Activated CD8-positive, alpha-beta T cell treated with anti-CD3 and anti-CD28 coated beads, Interleukin-2, amount 10 ng/mL, durations not matched to agents 7 days and 5 days (primary cell): ENCODE measurements at places on chromosomes 5 and 9. TPM values are rescaled to one million over a fixed set of nuclear protein-coding genes. Genes with fewer than 3 reads are reported as not detected.

GRCh38 chr5:856531-857425 lies 6.0 kb upstream of the ZDHHC11 start:
- H3K27ac ChIP-seq: no peak overlapping the region
- no peak for DNase-seq
- peaks cover 2% of the 10 kb centered on the region for H3K36me3 ChIP-seq
- no peak overlapping the region for H3K4me3 ChIP-seq
- no peaks in the 10 kb centered on the region for H3K4me1 ChIP-seq
- H3K27me3 ChIP-seq: no peaks in the 10 kb centered on the region

- H3K27ac ChIP-seq: peak overlapping the region; percentile 92
- DNase-seq: peak; percentile 44
- peaks cover 49% of the 10 kb centered on the region for H3K4me1 ChIP-seq
Observed at GRCh38 chr5:65037831-65038815, 269.4 kb downstream of the CWC27 start.

DNA sequence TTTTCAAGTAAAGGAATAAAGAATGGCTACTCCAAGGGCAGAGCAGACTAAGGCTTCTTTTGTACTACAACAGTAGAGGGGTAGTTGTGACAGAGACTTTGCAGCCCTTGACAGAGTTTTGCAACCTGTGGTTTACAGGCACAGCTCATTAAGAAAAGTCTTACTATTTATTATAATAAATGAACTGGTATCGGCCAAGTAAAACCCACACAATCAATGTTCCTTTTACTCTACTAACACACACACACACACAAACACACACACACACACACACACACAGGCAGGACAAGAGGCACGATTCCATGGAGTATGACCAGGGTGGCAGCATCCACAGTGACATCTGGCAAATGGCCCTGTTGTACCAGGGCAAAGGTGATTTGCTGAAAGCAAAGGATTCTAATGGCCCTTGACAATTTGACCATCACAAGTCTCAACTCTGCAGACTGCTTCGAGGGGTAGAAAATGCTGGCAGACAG lies 59.1 kb upstream of the GOLPH3 start:
- peaks cover 34% of the 10 kb centered on the region for H3K36me3 ChIP-seq
- no peak for DNase-seq
- H3K27ac ChIP-seq: no peak overlapping the region
- H3K4me3 ChIP-seq: no peak overlapping the region
- no peaks in the 10 kb centered on the region for H3K27me3 ChIP-seq

- DNase-seq: no peak
- no peak overlapping the region for H3K4me3 ChIP-seq
- H3K36me3 ChIP-seq: peaks cover 40% of the 10 kb centered on the region
- peaks cover 9% of the 10 kb centered on the region for H3K4me1 ChIP-seq
- no peaks in the 10 kb centered on the region for H3K27me3 ChIP-seq
- H3K27ac ChIP-seq: peak overlapping the region; percentile 18
Observed at GRCh38 chr9:7174884-7175283, 417.1 kb downstream of the KDM4C start.

DNA sequence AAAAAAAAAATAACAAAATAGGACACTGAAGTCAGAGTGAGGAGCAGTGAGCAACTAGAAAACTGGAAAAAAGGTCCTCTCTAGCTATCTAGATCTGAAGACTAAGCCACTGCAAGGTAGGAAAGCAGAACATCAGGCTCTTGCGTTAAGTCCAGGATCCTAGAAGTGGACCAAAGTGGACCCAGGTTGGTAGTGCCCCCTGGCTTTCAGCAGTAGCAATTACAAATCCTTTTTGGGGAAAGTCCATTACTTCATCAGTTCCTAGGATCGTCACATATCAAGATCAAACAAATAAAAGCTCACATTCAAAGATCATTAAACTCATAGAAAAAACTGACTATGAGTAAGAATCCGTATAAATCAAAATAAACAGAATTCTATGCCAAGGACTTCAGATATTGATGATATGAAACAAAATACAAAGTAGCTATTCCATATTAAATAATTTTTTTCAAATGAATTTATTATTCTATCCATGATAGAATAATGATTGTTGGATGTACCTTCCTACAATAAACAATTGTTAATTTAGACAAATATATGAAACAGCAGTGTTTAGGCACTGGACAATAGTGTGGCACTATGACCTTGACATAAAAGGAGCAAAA lies 6.5 kb upstream of the RICTOR start:
- no peak overlapping the region for H3K4me3 ChIP-seq
- H3K27me3 ChIP-seq: peaks cover 29% of the 10 kb centered on the region
- H3K4me1 ChIP-seq: peaks cover 19% of the 10 kb centered on the region
- no peak overlapping the region for H3K27ac ChIP-seq

DNA sequence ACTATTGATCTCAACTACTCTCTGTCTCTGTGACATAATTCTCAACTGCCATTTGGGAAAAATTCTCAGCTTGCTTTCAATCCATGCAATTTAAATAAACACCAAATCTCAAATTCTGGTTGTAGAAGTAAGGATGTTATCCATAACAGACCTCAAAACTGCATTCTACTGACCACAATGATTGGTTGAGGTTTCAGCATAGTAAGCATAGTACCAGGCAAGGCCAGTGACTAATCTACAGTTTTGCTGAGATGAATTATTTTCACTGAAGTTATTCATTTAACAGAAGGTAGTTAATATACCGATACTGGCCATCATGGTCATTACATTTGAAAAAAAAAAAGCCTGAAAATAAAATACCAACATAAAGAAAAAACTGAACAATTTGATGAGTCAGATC lies 488.0 kb upstream of the CDH18 start:
- no peak for DNase-seq
- H3K27me3 ChIP-seq: no peaks in the 10 kb centered on the region
- no peaks in the 10 kb centered on the region for H3K36me3 ChIP-seq
- no peak overlapping the region for H3K4me3 ChIP-seq
- H3K4me1 ChIP-seq: no peaks in the 10 kb centered on the region
- no peak overlapping the region for H3K27ac ChIP-seq

DNA sequence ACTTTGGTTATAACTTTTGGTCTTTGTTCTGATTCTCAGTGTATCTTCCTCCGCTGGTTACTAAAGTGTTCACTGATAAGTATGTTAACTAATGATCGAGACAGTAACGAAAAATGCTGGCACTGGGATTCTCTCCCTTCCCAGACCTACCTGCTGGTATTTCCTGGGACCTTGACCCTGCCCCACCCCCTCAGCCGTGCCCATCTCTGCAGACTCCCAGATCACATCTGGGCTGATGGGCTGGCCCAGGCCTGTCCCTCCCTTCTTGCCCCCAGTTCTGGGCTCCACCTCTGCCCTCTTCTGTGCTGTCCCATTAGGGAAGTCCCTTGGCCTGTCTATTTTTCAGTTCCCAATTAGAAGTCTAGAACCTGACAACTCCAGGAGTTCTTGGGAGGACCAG lies 46.9 kb downstream of the NEURL1B start:
- peaks cover 25% of the 10 kb centered on the region for H3K4me1 ChIP-seq
- peak overlapping the region; percentile 76 for H3K27ac ChIP-seq
- H3K27me3 ChIP-seq: peaks cover 6% of the 10 kb centered on the region
- H3K4me3 ChIP-seq: no peak overlapping the region

DNA sequence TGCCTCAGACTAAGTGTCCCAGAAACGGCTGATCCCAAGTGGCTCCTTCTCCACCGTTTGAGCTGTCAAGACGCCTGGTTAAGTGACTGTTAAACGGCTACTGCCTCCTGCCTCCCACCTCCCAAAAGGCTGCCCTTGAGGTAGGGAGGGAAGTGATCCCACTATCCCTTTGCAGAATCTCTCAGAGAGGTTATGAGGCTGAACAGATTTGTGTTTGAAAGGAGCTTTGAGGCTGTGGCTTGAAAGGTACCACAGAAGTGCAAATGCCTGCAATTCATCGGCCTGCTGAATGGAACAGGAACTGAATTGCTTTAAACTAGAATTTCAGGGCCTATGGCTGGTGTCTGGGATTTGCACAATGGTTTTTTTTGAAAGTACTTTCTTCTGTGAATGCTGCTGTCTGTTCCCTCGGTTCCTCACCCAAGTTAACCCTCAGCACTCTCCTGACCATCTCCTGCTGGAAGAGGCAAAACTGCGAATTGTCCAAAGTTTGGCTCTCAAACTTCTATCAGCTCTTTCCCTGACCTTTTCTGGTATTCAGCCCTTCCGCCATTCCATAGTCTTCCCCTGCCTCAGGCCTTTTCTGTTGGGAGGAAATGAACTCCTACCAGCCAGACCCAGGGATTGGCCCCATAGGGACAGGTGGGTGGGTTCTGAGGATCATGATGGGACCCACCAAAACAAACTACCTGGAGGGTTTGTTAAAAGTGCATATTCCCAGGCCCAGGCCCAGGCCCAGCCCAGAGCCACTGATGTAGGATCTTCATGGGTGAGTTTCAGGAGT lies 453.3 kb downstream of the KDM4C start:
- H3K4me1 ChIP-seq: peaks cover 3% of the 10 kb centered on the region
- H3K27me3 ChIP-seq: peaks cover 48% of the 10 kb centered on the region
- no peak overlapping the region for H3K27ac ChIP-seq
- no peak for DNase-seq
- no peak overlapping the region for H3K4me3 ChIP-seq
- peaks cover under 1% of the 10 kb centered on the region for H3K36me3 ChIP-seq

DNA sequence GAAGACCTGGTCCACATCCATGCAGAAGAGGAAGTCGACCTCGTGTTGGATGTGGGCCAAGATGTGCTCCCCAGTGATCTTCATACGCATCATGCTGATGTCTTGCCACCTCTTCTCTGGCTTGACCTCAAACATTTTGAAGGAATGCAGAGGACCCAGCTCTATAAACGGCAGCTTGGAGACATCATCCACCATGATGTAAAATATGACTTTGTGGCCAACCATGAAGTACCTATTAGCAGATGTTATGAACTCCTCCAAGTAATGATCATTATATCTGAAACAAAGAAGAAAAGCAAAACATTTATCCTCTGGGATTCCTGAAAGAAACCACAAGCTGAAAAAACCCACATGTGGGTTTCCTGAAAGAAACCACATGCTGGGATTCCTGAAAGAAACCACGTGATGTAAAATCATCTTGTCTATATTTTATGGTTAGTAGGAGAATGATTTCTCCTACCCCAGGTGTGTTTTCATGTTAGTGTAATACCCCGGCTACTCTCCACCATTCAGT lies 52.3 kb downstream of the GGTA1 start:
- no peak for DNase-seq
- no peak overlapping the region for H3K27ac ChIP-seq
- H3K4me1 ChIP-seq: peaks cover 16% of the 10 kb centered on the region
- no peak overlapping the region for H3K4me3 ChIP-seq

DNA sequence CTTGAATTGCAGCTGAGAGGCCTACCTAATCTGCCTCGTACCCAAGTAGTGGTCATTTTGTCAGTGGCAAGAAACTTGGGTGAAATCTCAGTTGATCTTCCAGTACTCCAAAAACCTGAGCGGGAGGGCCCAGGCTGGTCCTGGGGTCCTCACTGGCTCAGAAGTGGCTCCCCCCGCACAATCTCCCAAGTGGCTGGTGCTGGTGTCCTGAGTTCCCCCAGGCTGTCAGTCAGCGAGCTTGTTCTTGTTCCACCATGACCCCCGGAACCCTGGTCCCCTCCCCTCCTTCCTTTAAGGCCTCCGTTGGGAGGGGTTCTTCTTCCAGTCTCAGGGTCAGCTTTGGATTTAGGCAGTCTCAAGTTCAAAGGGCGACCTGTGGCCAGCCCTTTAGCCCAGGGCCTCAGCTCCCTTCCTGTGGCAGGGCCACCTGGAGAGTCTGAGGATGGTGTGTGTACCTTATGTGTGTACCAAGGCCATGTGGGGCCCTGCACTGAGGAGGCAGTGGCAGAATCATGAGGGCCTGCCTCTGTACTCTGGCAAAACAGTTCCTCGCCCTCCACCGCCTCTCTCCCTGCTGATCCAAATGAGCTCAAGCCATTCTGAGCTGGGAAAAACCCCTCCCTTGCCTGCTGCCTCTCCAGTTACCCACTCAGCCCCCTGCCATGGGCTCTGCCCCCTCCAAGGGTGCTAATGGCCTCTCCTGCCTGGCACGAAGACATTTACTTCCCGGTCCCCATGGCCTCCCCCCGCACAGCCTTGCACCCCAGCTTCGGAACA lies 4.5 kb upstream of the DBN1 start:
- DNase-seq: no peak
- H3K4me3 ChIP-seq: no peak overlapping the region
- peaks cover 4% of the 10 kb centered on the region for H3K27me3 ChIP-seq
- peak overlapping the region; percentile 92 for H3K27ac ChIP-seq
- H3K36me3 ChIP-seq: peaks cover 14% of the 10 kb centered on the region

GRCh38 chr5:428754-429452 lies 14.1 kb upstream of the EXOC3 start:
- H3K36me3 ChIP-seq: peaks cover 56% of the 10 kb centered on the region
- H3K27me3 ChIP-seq: no peaks in the 10 kb centered on the region
- DNase-seq: no peak
- peaks cover 24% of the 10 kb centered on the region for H3K4me1 ChIP-seq
- no peak overlapping the region for H3K4me3 ChIP-seq

SHOC1 gene
- total RNA-seq: not detected

NR4A3 gene
- total RNA-seq: 0.29 TPM

C1QTNF3 gene
- 3.0 TPM for total RNA-seq

ANKDD1B gene
- total RNA-seq: 0.32 TPM

PCDH1 gene
- not detected for total RNA-seq

CCDC180 gene
- total RNA-seq: 3.6 TPM

UIMC1 gene
- 49.4 TPM for total RNA-seq
